ENCODE measurements at places on chromosomes 13 and 19.

GRCh38 chr19:24177686-24178085, 90.7 kb downstream of the ZNF254 start:
- DNase-seq: no peak

DNA sequence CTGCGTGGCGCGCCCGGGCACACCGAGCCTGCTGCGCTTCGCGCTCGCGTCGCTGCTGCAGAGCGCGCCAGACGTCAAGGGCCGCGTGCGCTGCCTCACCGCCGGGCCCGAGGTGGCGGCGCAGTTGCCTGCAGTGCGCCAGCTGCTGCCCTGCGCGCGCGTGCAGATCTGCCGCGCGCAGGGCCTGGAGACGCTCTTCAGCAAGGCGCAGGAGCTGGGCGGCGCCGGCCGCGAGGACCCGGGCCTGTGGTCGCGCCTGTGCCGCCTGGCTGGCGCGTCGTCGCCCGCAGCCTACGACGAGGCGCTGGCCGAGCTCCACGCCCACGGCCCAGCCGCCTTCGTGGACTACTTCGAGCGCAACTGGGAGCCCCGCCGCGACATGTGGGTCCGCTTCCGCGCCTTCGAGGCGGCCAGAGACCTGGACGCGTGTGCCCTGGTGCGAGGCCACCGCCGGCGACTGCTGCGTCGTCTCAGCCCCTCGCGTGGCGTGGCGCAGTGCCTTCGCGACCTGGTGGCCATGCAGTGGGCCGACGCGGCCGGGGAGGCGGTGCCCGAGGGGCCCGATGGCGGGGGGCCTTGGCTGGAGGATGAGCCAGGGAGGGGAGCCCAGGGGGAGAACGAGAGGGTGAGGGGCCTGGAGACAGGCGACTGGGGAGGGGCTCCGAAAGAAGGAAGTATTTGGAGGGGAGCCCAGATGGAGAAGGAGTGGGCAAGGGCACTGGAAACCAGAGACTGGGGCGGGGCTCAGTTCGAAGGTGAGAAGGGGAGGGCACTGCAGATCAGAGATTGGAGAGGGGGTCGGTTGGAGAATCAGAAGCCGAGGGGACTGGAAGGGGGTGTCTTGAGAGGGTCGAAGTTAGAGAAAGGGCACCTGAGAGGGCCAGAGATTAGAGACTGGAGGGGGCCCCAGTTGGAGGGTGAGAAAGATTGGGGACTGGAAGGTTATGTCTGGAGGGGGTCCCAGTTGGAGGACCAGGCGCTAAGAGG, 24.7 kb downstream of the ZSWIM9 start:
- DNase-seq: no peak

GRCh38 chr13:74227476-74228158, 93.4 kb upstream of the KLF12 start:
- DNase-seq: no peak

DNA sequence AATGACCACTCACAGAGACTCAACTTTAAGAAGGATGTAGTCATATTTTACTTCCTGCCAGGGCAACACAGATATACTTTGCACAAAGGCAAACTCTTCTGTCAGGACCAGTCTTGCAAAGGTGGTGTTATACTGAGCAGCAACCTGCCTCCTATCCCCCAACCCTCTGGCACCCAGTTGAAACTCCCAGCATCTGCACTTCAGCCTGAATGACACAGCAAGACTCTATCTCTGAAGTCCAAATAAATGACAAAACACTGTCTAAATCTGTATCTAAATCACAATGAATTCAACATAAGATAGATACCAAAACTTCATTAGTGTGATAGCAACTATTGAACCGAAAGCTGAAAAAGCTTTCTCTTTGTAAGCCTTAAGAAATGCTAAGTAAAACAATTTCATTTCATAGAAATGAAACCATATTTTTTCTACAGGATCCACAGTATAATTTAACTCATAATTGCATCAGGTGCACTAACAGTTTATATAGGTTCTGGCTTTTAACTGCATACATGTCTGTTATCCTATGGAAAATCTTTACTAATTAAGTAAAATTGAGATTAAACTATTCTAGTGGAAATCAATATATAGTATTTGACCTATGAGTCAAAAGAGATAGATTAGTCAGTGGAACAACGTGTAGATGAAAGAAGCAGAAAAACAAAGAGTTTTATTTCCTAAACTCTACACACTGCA, 163.7 kb downstream of the TBC1D4 start:
- no peak for DNase-seq
